Skeletal muscle cell (primary cell): ENCODE measurements at places on chromosomes 2 and 18.

- DNase-seq = no peak
Observed at GRCh38 chr18:8175501-8176061, 433.7 kb upstream of the RAB12 start.

DNA sequence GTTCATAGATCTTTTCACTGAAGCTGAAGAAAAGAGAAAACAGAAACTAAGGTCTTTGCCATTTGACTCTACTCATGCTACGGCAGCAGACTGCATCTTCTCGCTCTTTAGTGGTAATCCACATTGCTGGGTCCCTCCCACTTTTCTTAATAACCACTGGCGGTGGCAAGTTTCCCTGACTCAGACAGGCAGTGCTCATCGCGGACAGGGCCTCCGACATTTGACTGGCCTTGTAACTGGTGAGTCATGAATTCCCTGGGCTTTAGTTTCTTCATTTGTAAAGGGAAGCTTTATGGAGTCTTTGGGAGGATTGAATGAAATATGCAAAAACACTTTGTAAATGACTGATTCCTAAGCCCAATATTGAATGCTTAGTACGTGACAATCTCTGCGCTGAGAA is 238.2 kb upstream of the RBBP8 start:
- peak; percentile 89 for DNase-seq

DNA sequence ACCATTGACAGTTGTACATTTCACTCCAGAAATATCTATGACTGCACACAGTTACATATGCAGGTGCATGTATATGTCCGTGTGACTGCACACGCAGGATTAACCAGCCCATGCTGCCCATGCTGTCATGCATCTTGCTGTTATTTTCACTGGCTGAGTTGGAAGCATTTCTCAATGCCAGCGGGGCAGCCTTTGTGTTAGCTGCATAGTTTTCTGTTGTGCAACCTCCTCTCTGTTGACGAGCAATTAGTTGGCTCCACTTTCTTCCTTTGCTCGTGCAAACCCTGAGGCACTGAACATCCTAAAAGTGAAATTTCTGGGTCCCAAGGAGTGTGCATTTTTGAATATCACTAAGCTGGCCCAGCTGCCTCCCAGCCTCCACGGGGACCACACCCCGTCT is 133.4 kb upstream of the GLI2 start:
- no peak for DNase-seq

- DNase-seq = no peak
Observed at GRCh38 chr2:77608510-77608909, 86.3 kb upstream of the LRRTM4 start.

GRCh38 chr2:98463081-98463481 is 18.4 kb downstream of the INPP4A start:
- DNase-seq = no peak

- DNase-seq = no peak
Observed at GRCh38 chr2:79585701-79586433, 73.0 kb downstream of the CTNNA2 start.

- DNase-seq = no peak
Observed at GRCh38 chr2:196957442-196957841, 30.9 kb upstream of the PGAP1 start.

GRCh38 chr18:58302811-58303210 is 258.8 kb downstream of the NEDD4L start:
- no peak for DNase-seq

DNA sequence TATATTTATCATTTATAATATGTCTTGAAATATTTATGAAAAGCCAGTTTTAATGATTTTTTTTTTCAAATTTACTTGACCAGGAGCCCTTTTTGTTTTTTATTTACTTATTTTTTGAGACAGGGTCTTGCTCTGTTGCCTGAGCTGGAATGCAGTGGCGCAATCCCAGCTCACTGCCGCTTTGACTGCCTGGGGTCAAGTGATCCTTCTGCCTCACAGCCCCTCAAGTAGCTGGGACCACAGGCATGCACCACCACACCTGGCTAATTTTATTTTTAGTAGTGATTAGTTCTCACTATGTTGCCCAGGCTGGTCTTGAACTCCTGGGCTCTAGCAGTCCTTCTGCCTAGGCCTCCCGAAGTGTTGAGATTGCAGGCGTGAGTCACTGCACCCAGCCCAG is 5.7 kb downstream of the EPB41L5 start:
- DNase-seq = no peak

GRCh38 chr2:239898292-239898925 is 126.7 kb downstream of the NDUFA10 start:
- DNase-seq = no peak

GRCh38 chr2:227428731-227429285 is 41.1 kb upstream of the SCYGR1 start:
- no peak for DNase-seq

DNA sequence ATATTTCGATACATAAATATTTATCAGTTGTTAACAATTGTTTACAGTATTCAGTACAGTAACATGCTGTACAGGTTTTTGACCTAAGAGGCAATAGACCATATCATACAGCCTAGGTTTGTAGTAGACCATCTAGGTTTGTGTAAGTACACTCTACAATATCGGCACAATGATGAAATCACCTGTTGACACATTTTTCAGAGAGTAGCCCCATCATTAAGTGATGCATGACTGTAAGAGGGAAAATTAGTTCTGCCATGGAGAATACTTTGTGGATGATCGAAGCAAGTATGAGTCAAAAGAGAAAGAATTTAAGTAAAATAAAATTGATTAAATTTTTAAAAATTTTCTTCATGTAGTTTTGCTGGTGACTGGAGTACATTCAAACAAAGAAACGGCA is 32.6 kb downstream of the VIT start:
- no peak for DNase-seq

GRCh38 chr2:216350214-216350791 is 22.0 kb downstream of the MARCHF4 start:
- DNase-seq = no peak

- DNase-seq = no peak
Observed at GRCh38 chr2:28499282-28499681, 3.4 kb downstream of the PLB1 start.

GRCh38 chr2:231421051-231421580 is 25.6 kb downstream of the B3GNT7 start:
- no peak for DNase-seq

DNA sequence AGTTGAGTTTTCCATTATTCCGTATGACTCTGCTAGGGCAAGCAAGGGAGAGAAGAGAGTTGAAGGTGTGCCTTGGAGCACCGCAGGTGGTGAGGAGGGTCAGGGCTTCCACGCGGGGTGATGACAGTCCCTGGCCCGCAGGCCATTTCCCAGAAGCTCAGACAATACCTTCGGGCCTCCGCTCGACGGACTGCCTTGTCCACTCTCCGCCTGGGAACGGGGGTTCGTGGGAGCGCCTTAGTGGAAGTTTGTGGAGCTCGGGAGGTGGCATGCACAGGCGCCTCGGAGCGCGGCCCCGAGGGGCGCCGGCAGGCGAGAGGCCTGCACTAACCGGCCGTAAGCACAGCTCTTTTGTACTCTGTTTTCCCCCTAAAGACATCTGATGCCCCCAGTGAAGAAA is 69.8 kb downstream of the ARHGEF33 start:
- no peak for DNase-seq

- DNase-seq = no peak
Observed at GRCh38 chr18:5444269-5444668, 99.5 kb downstream of the EPB41L3 start.
